Pulmonary artery endothelial cell (primary cell): ENCODE measurements at places on chromosomes 6 and 20.

DNA sequence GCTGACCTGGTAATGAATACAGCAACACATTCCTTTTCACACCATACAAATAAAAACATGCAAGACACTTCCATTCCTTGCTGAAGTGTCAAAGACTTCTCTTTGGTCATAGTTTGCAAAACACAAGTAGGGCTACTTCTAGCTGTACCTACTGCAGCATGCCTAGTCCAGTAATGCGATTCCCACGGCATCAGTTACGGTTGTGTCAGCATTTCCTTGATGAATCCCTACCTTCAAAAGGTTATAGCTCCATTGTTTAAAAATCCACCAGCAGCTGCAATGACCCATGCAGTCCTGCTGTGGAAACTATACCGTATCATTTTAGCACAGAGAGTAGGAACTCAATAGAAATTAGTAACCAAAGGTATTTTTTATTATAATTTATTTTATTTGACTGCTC lies 1371.5 kb downstream of the EPHA7 start:
- no peak for DNase-seq

DNA sequence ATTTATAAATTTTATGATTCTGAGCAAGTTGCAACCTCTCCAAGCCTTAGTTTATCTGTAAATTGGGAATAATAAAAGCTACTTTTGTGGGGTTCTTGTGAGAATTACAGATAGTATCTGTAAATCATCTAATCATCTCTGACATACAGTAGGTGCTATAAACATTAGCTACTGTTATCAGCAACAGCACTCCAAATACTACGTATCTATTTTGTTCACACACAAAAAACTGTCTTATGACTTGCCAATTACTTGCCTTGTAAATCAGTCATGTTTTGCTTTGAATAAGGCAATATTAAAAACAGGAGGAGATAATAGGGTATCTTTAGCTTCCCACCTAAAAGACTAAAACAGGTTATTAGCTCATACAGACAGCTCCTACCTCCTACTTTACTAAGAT lies 36.7 kb downstream of the DTNBP1 start:
- DNase-seq: no peak

DNA sequence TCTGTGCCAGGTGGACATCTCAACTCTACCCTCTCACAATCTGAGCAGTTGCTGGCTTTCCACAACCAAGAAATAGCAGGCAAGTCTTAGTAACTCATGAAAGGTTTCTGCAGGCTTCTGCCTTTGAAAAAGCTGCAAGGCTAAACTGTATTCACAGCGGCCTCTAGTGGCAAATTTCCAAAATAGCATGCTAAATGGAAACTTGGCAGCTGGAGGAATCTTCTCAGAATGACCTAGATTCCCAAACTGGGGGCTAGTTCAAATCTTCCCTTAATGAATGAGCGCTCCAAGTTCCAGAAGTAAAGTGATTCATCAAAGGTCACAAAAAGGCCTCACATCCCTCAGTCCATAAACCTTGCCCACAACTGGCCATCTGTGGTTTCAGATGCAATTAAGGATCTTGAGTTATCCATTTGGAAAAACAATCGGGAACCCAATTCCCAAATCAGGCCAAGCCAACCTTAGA lies 11.9 kb upstream of the CPNE5 start:
- peak; percentile 47 for DNase-seq

GRCh38 chr6:170100046-170100445 lies 190.8 kb downstream of the DLL1 start:
- DNase-seq: no peak

DNA sequence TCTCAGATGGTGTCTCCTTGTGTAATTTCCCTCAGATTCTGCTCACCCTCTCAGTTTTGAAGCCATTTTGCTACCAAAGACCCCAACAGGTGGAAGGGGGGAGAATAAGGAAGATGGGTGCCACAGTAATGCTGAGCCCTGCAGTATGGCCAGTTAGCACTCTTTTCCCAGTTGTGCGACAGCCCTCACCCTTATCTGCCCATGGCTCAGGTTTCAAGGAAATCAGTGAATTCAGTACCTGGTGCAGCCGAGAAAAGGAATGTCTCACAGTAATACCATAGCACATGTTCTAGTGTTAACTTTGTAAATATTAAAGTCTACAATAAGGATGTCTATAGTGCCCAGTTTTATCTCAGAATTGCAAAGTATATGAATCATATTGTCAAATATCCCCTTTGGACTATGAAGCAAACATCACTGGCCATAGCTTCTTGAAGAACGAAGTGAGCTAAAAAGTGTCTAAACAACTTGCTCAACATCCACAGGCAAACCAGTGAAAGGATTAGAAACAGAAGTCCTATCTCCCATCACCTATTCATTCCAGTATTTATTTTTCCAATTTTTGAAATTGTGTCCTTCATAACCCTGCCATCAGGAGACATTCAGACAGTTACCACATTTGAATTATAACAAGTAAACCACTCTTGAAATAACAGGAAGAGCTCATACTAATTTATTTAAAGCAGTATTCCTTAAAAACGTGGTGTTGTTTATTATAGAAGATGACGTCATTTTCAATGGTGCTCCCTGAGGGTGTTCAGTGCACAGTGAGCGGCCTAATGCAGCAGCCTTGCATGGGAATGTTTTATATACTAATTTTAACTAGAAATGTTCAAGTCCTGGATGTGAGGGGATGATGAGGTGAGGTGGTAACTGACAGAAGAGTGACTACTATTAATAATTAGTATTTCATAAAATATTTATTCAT lies 366.2 kb downstream of the TFAP2A start:
- no peak for DNase-seq

- no peak for DNase-seq
Measured at GRCh38 chr6:35400901-35401311, 51.2 kb upstream of the FANCE start.

GRCh38 chr6:35019171-35019570 lies 122.0 kb downstream of the TCP11 start:
- DNase-seq: no peak

DNA sequence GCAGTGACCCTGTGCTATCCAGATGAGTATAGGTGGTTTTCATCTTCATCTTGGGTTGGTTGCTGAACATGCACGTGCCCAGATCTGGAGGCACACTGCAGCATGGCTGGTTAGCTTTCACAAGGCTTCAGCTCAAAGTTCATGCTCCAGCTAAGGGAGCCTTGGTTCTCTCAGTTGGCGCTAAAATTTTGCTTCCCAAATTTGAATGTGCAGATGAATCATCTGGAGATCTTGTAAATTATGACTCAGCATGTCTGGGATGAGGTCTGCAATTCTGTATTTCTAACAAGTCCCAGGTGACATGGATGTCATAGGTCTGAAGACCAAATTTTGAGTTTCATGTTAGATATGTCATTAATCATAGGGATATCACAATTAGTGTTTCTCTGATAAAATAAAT lies 230.8 kb downstream of the FOXA2 start:
- no peak for DNase-seq

GRCh38 chr6:41791984-41792383 lies 4.5 kb downstream of the TOMM6 start:
- no peak for DNase-seq

DNA sequence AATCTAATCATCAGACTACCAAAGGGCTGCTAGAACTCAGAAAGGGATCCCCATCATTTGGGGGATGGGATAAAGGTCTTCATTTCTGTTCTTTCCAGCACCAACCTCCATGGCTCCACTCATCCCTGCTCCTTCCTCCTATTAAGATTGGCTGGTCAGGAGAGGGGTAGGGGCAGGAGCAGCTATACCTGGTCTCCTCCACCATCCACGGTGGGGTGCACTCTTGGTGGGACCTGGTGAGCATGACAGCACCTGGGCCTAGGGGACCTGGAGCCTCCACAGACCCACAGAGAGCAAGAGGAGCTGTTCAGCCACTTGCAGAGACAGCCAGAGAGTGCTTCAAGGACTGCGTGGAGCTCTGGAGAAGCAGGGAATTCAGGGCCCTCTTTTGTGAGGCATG lies 6.1 kb upstream of the ULBP2 start:
- no peak for DNase-seq

GRCh38 chr6:134740027-134740373 lies 209.9 kb downstream of the ALDH8A1 start:
- no peak for DNase-seq
